ENCODE measurements at places on chromosomes 16 and 17.

GRCh38 chr16:5349670-5350517, 252.3 kb upstream of the EEF2KMT start:
- no peak for DNase-seq

- no peak for DNase-seq
Observed at GRCh38 chr17:36740157-36740556, 138.8 kb downstream of the MRM1 start.

- no peak for DNase-seq
Observed at GRCh38 chr17:40323391-40324381, 14.7 kb downstream of the RARA start.

- DNase-seq: no peak
Observed at GRCh38 chr16:54285414-54286089, 1.0 kb downstream of the IRX3 start.

DNA sequence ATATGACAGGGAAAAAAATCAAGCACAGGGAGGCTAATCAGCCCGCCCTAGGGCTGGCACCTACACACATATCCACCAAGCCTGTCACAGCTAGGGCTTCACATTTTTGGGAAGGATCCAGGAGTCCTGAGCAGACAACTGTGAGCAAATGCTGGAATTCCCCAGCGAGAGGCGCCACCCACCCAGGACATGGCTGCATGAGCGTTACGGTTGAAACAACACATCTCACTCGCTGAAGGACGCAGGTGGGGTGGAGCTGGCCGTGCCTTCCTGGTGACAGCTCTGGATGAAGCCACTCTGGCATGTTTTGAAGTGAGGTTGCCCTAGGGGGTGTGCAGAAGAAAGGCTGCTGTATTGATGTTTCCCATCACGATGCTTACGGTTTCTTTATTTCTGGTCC, 315.1 kb upstream of the EEF2KMT start:
- DNase-seq: no peak

GRCh38 chr16:82713778-82714177, 87.0 kb downstream of the CDH13 start:
- no peak for DNase-seq

Data from skeletal muscle cell (primary cell).